ENCODE measurements at places on chromosomes 5 and 9. TPM values are rescaled to one million over a fixed set of nuclear protein-coding genes. Genes with fewer than 3 reads are reported as not detected.

GRCh38 chr9:103709366-103709765 lies 384.7 kb upstream of the SMC2 start:
- no peak for DNase-seq

DNA sequence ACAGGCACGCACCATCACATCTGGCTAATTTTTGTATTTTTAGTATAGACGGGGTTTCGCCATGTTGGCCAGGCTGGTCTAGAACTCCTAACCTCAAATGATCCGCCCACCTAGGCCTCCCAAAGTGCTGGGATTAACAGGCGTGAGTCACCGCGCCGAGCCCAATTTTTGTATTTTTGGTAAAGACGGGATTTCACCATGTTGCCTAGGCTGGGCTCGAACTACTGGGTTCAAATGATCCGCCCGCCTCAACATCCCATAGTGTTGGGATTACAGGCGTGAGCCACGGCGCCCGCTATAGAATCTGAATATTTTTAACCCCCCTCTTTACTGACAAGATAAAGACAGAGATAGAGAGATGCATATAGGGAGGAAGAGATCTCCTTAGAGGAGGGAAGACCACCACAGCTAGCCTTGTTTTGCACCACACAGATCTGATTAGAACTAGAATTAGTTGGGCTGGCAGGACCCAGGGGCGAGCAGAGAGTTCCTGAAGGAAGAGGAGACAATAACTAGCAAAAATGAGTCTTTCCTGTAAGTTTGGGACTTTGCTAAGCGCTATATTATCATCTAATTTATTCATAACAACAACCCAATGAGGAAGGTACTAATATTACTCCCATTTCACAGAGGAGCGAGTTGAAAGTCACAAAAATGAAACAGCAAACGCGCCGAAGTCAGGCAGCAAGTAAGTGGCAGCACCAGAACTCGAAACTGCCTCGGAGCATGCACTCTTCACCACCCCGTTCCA lies 1.5 kb upstream of the ANKHD1 start:
- no peak for DNase-seq

DNA sequence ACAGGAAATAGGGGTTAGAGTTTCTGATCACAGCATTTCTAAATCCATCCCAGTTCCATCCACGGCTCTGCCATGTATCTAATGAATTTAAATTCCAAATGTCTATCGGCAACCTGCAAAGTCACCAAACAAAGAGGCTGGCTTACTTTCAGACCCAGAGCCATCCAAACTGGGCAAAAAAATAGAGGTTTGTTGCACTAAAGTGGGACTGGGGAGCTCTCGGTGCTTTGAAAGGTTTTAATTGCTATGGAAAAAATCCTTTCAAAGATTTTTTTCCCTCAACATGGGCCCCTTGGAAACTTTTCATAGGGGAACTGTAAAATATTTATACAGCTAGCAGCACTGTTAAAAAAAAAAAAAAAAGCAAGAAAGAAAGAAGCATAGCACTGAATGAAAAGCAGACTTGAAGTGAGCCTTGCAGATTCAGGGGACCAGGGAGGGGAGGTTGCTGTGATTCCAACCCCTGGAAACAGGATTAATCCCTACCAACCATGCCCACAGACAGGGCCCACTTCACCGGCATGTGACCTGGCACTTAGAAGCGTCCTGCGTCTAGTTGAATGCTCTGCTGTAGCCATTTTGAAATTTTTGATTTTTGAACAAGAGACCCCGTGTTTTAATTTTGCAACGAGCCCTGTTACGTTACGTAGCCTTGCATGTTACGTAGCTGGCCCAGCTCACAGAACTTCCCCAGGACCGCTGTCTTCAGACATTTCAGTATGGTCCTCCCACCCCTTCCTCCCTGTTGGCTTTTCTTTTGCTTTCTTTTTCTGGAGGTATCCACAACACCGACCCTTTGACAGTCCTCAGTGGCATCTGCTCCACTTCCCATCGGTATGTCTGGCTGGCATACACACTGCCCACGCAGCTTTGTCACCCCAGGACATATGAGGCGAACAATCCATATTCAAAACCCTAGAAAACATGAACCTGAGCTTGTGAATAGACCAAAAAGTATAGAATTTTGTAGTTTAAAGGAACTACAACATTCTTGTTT lies 105.3 kb upstream of the NFIB start:
- DNase-seq, result no peak

Gene TAF11L9
- not detected for total RNA-seq

All from omental fat pad (tissue), 4 donors.